ENCODE measurements at places on chromosomes 2 and 18.

- DNase-seq: no peak
Observed at GRCh38 chr2:76312236-76312635, 601.5 kb upstream of the GCFC2 start.

GRCh38 chr2:68512966-68513365 lies 45.6 kb downstream of the APLF start:
- DNase-seq: no peak

GRCh38 chr2:207616185-207616584 lies 9.0 kb downstream of the METTL21A start:
- DNase-seq: no peak

DNA sequence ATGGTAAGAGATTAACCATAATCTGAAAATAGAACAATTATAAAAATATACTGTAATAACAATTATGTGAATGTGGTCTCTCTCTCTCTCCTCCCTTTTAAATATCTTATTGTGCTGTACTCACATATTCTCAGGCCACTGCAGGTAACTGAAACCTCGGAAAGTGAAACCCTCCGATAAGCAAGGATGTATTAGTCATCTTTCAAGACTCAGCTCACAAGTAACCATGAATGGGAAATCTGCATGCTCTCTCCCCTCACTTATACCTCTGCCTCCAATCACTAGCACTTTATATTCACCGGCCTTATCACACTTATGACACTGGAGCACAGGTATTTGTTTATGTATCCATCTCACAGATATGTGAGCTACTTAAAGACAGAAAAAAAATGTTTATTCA lies 139.7 kb downstream of the LRP2 start:
- no peak for DNase-seq

DNA sequence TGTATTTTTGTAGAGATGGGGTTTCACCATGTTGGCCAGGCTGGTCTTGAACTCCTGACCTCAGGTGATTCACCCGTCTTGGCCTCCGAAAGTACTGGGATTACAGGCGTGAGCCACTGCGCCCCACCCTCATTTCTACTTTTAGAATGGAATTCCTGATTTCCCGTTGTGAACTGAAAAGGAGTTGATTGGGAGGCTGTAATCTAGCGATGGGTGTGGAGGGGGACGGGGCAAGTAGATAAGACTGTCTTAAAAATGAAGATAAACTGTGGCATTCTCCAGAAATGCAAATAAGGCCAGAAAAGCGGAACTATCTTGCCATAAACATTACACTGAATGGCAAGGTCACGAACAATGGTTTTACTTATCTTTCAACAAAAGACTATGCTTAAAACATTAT lies 135.4 kb downstream of the TRIB2 start:
- DNase-seq: no peak

DNA sequence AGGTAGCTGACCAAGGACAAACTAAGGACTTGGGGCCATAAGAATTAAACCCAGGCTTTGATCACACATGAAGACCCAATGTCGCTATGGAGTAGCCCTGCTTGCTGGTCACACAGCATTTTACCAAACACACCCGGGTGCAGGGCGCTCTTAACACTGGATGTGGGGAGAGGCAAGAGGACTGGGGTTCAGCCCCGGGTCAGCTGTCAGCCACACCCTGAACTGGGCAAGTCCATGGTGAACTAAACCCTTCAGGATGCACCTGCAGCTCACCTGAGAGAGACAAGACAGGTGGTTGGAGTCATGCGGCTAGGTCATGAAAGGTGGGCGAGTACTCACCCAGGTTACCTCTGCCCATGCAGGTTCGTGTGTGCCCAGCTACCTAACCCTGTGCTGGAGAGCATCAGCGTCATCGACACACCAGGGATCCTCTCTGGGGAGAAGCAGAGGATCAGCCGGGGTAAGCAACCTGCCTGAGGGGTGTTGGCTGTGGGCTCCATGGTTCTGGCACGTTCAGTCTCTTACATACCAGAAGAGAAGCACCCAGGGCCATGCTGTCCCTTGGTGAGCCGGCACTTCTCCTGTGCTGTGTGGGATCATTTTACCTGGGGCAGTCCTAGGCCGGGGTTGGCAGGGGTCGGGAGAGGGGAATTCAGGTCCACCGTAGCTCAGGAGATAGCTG lies 15.2 kb downstream of the EHD3 start:
- no peak for DNase-seq

DNA sequence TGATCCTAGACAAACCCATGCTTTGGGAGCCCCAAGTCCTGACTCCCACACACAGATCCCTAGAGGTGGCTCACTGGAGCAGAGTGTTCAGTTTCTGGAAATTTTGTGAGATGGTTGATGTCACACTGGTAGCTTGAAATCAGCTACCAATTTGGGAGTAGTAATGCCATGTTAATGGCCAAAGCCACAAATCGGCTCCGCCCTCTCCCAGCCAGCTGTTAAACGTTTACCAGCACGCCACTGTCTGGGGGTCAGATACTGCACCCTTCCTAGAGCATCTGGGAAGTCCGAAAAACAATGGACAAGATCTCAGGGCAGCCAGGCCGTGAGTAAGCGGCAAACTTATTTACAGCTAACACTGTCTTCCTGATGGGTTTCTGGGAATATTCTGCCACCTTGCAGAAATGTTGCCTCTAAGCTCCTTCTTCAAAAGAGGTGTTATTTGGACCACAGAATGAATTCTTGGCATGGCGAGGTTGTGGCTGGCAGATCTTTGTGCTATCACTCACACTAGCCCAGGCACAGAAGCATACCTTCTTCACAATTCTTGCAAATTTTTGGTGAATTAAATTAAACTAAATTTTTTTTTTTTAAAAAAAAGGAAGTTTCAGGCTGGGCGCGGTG lies 60.2 kb upstream of the FZD7 start:
- no peak for DNase-seq

- peak; percentile 83 for DNase-seq
Observed at GRCh38 chr2:2762913-2763312, 431.8 kb upstream of the MYT1L start.

GRCh38 chr2:39603436-39603835 lies 62.3 kb upstream of the TMEM178A start:
- DNase-seq: no peak

- DNase-seq: peak; percentile 54
Observed at GRCh38 chr2:65017335-65017734, 28.1 kb downstream of the SLC1A4 start.

- DNase-seq: no peak
Observed at GRCh38 chr18:35042389-35043071, 1.3 kb downstream of the MAPRE2 start.

DNA sequence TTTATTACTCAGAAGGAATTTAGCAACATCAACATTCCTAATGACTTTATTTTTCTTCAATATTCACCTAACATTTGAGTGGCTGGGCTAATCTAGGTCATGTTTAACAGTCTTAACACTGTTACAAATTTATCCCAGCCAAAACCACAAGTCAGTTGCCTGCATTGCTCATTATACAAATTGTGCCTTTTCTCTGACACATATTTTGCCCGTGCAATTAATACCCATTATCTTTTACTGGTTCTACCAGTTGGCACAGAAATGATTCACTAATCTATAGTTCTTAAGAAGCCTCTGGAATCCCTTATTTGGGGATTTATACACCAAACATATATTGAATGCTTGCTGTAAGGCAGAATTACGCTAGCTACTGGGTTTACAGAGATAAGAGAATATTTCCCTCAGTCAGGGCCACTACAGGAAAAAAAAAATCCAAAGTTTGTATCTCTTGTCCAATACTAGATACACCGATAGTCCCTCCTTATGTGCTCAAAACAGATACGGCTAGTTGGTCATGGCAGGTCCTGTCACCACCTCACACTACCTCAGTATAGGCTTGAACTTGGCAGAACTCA lies 46.3 kb downstream of the ZCCHC2 start:
- no peak for DNase-seq

DNA sequence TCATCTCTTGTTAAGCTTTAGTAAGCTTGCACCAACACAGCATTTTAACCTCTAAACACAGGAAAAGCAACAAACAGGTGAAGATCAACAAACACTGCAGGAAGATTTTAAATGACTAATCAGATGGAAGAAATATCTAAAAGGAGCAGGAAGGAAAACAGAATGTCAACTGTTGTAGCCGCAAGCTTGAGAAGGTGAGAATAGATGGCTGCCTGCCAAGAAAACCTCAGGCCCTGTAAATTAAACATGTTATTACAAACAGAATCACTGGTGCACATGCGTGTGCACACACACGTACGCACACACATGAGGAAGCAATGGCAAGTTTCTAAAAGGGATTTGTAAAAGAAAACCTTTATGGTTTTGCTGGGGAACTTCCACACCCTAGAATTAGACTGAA lies 257.8 kb upstream of the GALNT5 start:
- no peak for DNase-seq

- DNase-seq: peak; percentile 74
Observed at GRCh38 chr2:64440843-64441242, 13.1 kb upstream of the LGALSL start.

GRCh38 chr2:230793572-230794359 lies 71.0 kb upstream of the ITM2C start:
- peak; percentile 78 for DNase-seq

GRCh38 chr2:4964579-4964978 lies 727.6 kb upstream of the SOX11 start:
- DNase-seq: no peak

GRCh38 chr2:230738924-230739323 lies 26.3 kb downstream of the CAB39 start:
- no peak for DNase-seq

DNA sequence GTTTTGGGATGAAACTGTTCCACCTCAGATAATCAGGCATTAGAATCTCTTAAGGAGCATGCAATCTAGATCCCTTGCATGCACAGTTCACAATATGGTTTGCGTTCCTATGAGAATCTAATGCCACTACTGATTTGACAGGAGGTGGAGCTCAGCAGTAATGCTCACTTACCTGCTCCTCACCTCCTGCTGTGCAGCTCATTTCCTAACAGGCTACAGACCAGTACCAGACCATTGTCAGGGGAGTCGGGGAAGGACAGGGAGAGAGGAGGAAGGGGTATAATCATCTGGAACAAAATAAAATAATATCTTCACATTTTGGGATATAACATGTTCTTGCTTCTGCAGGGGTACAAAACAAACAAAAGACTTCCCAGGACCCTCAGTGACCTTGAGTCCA lies 532.0 kb upstream of the FSHR start:
- no peak for DNase-seq

Data from umbilical cord (tissue), 2 donors.